ENCODE measurements at places on chromosomes 3 and 15.

GRCh38 chr3:174483254-174483653 lies 375.9 kb upstream of the NAALADL2 start:
- no peak for DNase-seq

- DNase-seq, result no peak
Observed at GRCh38 chr3:46929324-46929723, 47.2 kb downstream of the CCDC12 start.

DNA sequence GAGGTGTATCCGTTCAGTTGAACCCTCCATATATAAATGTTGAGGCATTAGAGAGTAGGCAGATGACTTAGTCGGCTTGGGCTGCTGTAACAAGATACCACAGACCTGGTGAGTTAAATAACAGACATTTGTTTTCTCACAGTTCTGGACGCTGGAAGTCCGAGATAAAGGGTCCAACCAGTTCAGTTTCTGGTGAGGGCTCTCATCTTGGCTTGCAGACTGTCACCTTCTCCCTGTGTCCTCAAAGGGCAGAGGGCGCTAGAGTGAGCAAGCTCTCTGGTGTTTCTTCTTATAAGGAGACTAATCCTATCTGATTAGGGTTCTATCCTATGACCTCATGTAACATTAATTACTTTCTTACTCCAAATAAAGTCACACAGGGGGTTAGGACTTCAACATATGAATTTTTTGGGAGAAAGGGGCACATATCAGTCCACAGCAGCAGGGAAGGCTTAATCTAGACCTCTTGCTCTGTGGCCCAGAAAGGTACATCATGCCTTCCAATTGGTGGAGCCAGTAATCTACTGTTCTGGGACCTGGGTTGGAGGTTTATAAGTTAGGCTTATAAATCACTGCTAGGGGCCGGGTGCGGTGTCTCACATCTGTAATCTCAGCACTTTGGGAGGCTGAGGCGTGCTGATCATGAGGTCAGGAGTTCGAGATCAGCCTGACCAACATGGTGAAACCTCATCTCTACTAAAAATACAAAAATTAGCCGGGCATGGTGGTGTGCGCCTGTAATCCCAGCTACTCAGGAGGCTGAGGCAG lies 26.3 kb upstream of the SLC28A2 start:
- no peak for DNase-seq

GRCh38 chr3:129441782-129442181 lies 1.8 kb downstream of the IFT122 start:
- no peak for DNase-seq

DNA sequence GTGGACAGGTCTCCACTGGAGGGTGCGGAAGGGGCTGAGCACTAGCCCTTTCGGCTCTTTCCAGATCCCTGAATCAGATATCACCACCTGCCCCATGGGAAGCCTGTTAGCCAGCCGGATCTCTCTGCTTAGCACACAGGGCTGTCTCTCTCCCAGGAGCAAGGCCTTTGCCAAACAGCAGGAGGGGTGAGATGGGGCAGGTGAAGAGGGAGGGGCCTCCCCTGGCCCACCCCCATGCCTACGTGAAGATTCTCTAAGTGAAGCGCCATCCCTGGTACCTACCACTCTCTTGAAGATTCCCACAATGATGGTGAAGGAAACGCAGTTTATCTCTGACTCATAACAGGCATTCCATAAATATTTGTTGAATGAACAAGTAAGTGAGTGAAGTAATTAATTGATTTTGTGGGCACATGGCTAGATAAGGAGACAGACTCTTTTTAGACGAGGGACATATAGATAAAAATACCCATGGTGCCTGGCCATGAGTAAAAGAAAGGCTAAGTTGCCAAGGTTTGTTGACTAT lies 19.6 kb upstream of the HCN4 start:
- no peak for DNase-seq

DNA sequence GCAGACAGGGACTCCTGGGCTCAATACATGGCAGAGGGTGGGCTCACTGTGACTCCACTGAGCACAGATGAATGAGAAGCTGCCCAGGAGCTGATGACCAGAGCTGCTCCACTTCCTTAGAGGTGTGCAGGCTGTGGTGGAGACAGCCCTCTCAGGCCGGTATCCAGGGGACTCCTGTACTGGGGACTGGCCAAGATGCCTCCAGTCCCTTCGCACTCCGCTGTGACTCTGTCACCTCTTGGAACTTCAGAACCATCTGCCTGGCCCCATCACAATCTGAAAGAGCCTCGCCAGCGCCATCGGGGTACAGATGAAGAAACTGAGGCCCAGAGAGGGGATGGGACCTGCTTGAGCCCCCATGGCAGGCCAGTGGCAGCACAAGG lies 111.2 kb downstream of the ETFA start:
- DNase-seq, result no peak

DNA sequence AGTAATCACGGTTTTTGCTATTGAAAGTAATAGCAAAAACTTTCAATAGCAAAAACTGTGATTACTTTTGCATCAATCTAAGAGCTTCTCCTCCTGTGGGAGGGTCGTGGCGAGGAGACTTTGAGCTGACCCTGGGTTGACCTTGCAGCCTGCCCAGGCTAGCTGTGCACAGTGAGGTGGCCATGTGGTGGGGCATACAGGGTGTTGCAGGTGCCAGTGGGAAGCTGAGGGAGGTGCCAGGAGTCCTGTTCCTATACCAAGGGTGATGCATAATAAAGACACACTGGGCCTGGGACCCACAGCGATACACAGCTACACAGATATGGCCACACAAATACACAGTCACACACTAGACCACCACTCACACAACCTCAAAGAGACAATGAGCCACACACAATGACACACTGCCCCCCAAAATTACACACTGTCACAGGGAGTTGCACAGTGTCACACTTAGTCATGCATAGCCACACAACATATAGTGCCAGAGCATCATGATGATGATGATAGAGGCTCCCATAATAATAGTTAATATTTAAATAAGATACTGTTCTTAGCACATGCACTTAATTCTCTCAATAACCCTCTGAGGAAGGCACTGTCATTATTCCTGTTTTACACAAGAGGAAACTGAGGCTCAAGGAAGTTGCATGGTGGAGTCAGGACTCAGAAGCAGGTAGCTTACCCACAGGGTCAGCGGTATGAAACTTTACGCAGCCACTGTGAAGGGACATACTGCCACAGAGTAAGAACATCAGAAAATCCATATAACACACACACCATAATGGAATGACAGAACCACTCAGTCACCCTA lies 6.3 kb downstream of the PLCD1 start:
- DNase-seq, result no peak

DNA sequence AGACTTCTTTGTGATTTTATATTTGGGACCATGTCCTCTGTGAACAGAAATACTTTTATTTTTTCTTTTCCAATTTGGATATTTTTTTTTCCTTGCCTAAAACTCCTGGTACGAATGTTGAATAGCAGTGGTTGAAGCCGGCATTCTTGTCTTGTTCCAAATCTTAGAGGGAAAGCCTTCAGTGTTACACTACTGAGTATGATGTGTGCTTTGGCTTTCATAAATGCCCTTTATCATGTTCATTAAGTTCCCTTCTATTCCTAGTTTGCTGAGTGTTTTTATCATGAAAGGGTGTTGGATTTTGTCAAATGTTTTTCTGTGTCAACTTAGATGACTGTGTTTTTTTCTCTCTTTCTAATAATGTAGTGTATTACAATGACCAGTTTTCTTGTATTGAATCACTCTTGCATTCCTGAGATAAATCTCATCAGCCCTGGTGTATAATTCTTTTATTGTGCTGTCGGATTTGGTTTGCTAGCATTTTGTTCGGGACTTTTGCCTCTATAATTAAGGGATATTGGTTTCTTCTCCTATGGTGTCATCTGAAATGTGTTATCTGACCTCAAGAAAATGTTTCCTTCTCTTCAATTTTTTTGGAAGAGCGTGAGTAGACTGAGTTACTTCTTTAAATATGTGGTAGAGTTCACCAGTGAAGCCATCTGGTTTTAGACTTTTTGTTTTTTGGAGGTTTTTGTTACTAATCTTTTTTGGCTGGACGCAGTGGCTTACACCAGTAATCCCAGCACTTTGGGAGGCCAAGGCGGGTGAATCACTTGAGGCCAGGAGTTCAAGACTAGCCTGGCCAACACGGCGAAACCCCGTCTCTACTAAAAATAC lies 33.3 kb downstream of the MAP1A start:
- DNase-seq, result no peak

- DNase-seq, result no peak
Observed at GRCh38 chr3:7410782-7411181, 549.9 kb downstream of the GRM7 start.

DNA sequence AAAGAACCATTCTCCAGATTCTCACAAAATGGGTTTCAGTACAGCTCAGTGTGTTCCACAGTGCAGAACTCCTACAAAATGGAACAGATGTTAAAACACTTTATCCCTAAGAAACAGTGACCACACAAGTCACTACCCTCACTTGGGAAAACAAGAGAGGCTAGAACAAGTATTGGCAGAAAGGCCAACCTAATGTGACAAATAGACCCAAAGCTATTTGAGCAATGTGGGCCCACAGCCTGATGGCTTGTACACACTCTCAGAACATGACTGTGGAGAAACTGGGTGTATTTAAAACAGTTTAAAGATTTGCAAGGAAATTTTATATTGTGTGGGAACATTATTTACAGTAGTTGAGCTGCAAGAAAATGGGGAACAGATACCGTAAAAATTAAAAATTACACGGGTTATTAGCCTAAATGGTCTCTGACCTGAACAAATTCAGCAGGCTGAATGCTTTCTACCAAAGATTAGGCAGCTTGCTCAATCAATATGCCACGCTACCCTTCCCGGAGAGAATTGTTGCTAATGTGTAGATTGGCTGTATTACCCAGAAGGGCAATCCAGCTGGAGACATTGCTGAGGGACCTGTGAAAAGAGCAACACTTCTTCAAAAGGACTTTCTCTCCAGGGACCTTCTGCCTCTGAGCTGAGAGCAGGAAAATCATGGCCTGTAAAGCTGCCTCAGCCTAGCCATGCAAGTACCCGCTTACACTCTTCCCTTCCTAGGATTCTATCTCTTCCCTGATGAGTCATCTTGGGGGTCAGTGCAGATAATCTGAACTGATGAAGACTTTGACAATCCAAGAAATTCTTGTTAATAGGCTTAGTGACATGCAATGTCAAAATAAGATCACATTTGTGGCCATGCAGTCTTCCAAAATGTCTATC lies 97.1 kb downstream of the STRIT1 start:
- DNase-seq, result no peak

DNA sequence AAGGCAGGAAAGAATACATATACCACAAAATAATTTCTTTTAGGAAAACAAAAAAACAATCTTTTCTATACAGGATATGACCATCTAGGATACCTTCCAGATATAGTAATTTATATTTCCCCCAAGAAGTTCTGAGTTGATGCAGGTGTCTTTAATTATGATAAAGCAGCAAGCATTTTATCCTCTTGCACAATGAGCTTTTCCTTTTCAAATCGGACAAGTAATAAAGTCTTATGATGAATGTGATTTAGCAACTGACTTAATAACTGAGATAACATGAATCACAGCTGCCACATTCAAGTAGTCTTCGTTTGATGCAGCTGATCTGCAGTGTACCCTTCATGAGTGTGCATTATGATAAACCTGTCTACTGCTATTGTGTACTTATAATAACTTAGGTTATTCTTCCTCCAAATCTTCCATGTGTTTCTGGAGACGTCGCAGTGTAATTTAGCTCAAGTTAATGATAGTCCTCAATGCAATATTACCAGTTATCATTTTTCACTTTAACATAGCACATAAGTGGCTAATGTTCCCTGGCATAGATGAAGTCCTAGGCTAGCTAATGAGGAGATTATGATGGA lies 260.3 kb upstream of the MRPL3 start:
- no peak for DNase-seq

DNA sequence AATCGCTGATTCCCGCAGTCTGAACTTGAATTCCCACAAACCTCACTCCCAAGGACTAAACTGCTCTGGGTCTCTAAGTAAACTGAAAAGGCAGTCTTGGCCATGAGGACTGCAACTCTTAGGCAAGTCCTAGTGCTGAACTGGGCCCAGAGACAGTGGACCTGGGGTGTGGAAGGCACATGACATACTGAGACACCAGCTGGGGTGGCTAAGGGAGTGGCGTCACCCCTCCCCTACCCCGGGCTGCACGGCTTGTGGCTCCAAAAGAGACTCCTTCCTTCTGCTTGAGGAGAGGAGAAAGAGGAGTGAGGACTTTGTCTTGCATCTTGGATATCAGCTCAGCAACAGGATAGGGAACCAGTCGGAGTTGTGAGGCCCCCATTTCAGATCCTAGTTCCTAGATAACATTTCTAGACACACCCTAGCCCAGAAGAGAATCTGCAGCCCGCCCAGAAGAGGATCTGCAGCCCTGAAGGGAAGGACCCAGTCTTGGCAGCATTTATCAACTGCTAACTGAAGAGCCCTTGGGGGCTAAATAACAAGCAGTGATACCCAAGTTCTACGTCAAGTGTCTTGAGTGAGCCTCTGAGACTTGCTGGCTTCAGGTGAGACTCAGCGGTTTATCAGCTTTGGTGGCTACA lies 110.7 kb upstream of the C3orf80 start:
- no peak for DNase-seq

GRCh38 chr3:197260491-197261163 lies 37.8 kb downstream of the DLG1 start:
- DNase-seq, result no peak

GRCh38 chr3:162558016-162558415 lies 1061.4 kb downstream of the OTOL1 start:
- no peak for DNase-seq

DNA sequence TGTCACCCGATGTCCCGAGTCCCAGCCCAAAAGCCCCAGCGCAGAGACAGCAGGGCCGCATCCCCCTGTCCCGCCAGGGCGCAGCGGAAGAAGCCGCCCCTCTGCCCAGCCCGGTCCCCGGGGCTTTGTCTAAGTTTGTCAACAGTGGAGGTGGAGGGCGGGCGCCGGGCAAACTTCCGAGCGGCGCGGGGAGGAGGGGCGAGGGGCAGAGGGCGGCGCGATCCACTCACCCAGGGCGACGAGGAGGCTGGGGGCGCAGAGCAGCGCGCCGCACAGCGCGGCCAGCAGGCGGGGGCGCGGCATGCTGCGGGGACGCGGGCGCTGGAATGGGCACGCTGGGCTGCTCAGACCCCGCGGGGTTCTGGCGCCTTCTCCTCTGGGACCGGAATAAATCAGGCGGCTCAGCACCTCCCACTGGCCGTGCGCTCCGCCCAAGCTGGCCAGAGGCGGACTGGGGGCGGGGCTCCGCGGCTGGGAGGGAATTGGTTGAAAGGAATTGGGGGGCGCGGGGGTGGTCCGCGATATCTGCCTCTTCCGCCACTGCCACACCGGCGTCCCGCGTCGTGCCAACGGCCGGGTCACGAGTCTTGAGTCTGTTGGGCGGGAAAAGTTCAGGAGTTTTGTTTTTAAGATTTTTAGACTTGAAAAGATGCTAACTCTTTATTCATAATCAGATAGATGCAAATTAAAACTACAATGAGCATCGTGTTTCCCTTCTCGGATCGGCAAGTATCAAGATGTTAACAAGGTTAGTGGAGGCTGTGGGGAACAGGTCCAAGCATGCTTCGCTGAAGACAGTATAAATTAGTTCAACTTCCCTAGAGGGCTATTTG lies at the start of gene MFGE8:
Gene MFGE8 (minus strand): TSS at position 363 of the 833 bp plus-strand sequence. CDS start 60 bp downstream, at position 303.
- peak; percentile 58 for DNase-seq

- DNase-seq, result no peak
Observed at GRCh38 chr15:68630211-68630555, 51.4 kb downstream of the CORO2B start.

- DNase-seq, result no peak
Observed at GRCh38 chr3:179166561-179167201, 18.5 kb downstream of the PIK3CA start.

GRCh38 chr3:161369531-161369930 lies 1.8 kb downstream of the SPTSSB start:
- no peak for DNase-seq

- no peak for DNase-seq
Observed at GRCh38 chr3:68206524-68207117, 552.2 kb upstream of the SUCLG2 start.
